GM23338 (cell line): ENCODE measurements at places on chromosomes 2 and 18. TPM values are rescaled to one million over a fixed set of nuclear protein-coding genes. Genes with fewer than 3 reads are reported as not detected.

The SPATS2L gene
- total RNA-seq = 118 and 146 TPM in 2 replicates

- peak; percentile 39 for DNase-seq
These were observed 53.7 kb upstream of the SLC4A10 start for GRCh38 chr2:161570424-161571050.

DNA sequence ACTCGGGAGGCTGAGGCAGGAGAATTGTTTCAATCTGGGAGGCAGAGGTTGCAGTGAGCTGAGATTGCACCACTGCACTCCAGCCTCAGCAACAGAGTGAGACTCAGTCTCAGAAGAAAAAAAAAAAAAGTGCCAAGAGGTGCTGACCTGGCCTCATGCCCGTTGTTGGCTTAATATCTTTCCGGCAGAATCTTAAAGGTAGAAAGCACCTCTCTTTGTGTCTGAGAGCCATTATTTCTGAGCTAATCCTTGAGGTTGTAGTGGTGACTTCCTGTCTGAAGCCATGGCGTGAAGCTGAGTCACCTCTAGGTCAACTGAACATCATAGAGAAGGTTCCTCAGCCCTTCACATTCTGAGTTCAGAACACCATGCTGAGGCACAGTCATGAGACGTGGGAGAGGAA, 60.4 kb downstream of the WDSUB1 start:
- no peak for DNase-seq

The AKAIN1 gene
- not detected in 2 replicates for total RNA-seq

- DNase-seq = no peak
These were observed 694.9 kb upstream of the KLHL29 start for GRCh38 chr2:22690096-22690495.

- no peak for DNase-seq
These were observed 151.4 kb upstream of the NABP1 start for GRCh38 chr2:191526536-191526935.

The GYPC gene
- 13.4 and 19.6 TPM in 2 replicates for total RNA-seq

GRCh38 chr18:54740136-54740846, 88.0 kb upstream of the RAB27B start:
- no peak for DNase-seq

DNA sequence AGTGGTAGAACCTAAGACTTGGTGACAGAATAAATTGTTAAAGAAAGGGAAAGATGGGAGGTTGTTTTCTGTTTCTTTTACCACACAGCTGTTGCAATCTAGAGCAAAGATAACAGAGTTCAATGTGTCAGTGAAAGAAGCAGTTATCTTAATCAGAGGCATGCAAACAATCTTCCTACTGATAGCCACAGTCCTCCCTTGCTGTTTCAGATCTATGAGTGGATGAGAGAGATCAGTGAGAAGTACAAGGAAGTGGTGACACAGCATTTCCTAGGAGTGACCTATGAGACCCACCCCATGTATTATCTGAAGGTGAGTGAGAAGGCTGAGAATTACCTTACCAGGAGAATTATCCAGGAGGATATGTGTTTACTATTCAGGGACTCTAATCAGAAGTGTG, 15.9 kb downstream of the CPO start:
- DNase-seq = no peak

The NPPC gene
- total RNA-seq = 0.43 and 2.2 TPM in 2 replicates

The PSMA8 gene
- total RNA-seq = not detected in 2 replicates

The EPB41L3 gene
- 11.7 and 17.0 TPM in 2 replicates for total RNA-seq

The TGFA gene
- total RNA-seq = 2.6 and 6.5 TPM in 2 replicates

DNA sequence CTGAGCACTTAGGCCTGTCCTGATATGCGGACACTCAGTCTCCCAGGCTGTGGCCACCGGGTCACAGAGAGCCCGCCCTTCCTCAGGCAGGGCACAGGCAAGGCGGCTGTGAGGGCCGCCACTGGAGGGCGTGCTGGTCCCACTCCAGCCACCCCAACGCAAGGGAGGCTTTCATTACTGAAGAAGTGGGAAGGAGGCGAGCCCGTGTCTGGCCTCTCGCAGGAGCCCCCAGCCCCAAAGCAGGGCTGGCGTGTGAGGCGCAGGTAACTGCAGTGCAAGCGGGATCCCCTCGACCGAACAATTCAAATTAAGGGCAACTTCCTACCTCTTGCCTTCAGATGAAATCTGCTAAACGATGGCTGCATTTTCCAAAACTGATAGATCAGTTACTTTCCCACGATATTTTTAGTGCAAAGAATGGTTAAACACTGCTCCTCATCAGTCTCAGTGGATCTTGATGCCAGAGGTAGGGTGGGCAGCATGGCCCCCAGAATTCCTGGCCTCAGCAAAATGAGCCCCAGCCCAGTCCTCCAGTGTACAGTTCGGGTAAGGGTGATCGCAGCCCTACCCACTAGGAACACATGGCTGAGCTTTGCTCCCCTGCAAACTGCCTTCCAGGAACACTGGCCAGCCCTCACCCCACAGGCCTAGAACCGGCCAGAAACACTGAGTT, 97.2 kb downstream of the SEPTIN10 start:
- DNase-seq = peak; percentile 87

The AOX1 gene
- 3.1 and 5.0 TPM in 2 replicates for total RNA-seq

The ETAA1 gene
- 45.5 and 48.2 TPM in 2 replicates for total RNA-seq

- no peak for DNase-seq
These were observed 143.5 kb upstream of the ALPP start for GRCh38 chr2:232234922-232235615.

DNA sequence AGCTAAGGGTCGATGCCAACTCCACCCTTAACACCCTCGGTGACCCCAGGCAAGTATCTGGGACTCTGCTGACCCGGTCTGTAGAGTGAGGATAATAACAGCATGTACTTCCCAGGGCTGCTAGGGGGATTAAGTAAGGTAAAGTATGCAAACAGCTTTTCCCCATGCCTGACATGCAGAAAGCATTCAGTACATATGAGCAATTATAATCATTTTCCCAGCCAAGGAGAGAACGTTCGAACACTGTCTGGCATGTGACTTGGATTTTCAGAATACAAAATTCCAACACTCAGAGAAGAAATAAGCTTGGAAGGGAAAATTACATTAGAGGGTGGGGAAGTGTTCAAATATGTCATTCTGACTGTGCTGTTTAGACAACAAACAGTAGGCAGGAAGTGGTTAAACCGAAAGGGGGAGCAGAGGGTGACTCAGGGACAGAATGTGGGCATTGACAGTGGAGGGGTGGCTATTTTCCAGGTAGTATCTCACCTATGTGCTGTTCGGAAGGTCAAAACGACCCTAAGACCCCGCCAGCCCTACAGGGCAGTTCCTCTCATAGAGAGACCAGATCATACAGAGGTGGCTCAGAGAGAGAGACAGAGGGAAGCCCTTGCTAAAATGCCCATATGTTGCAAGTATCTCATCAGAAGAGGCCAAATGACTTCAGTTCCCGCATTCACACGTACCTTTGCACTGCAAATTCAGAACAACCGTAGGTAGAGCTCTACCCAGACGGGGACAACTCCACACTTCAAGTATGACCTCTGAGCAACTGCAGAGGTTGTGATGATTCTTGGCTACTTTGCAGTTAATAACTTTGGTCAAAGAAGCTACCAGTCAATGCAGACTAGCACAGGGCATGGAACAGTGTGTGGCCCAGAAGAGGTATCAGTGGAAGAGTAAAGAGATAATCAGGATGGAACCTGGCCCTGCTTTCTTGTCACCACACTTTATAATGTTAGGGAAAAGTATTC, 14.8 kb downstream of the ASPRV1 start:
- no peak for DNase-seq

- DNase-seq = peak; percentile 68
These were observed 66.3 kb downstream of the MYO5B start for GRCh38 chr18:50128506-50129271.
